NCI-H2081 treated with DMSO at 0.1 percent for 48 hours (cell line): ENCODE measurements at places on chromosomes 11 and 22.

GRCh38 chr11:130728185-130729180 lies 187.8 kb downstream of the SNX19 start:
- DNase-seq, result no peak

- no peak for DNase-seq
Observed at GRCh38 chr11:68374531-68374930, 62.1 kb downstream of the LRP5 start.

- DNase-seq, result no peak
Observed at GRCh38 chr11:62842171-62842741, 2.9 kb upstream of the WDR74 start.

DNA sequence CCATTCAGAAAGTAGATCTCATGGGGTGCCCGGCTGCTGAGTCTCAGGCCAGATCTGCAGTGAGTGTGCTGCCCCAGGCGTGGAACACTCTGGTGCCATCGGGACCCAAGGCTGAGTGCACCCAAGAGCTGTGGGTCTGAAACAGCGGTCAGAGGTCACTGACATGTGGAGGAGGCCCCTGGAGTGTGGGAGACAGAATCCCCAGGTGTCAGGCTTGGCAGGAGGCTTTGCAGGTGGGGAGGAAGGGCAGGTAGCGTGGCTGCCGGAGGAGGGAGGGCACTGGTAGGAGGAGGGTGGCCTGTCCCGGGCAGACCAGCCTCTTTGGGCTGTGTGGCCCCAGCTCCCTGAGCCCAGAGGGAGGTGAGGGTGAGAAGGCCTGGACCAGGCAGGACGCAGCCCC lies 31.7 kb upstream of the KRTAP5-6 start:
- no peak for DNase-seq

DNA sequence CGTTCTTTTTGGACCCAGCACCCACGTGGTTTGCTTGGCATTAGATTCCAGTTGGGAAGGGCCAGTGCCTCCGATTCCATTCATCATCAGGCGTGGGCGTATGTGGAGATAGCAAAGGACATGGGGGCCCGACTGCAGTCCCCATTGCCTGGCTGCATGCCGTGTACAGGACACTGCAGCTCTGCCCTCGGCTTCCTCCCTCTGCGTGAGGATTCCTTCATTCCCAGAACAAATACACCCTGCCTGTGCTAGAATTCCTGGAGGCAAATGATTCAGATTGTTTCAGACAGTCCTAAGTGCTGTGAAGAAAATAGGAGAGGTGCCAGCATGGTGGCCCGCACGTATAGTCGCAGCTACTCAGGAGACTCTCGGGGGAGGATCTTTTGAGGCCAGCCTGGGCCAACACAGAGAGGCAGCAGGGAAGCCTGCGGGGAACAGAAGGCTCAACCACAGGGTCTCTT lies 15.4 kb downstream of the DERL3 start:
- DNase-seq, result no peak

GRCh38 chr11:4903484-4903883 lies at the start of gene OR51A7:
TSS of gene OR51A7 (plus strand) at chr11:4903783. CDS start at chr11:4907370, 3,587 bp downstream.
- DNase-seq, result no peak

DNA sequence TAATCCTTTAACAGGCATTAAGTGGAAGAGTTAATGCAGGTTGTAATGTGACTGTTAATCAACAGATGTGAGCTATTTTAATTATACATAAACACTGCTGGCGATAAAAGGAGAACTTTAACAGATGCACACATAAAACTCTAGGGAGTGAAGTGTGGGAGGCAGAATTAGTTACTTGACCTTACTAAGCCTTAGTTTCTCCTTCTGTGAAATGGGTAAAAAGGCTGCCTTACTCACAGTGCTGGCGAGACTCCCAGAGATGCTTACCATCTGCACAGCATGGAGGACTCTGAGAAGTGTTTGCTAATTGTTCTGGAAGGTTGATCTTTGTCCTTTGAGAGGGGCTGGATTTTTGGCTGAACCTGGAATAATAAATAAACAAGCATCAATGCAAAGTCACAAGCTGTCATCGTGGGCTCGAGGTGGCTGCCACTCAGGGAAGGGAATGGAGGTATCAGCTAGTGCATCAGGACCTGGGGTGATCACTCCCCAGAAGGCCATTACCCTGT lies 58.6 kb upstream of the MPEG1 start:
- DNase-seq, result no peak

DNA sequence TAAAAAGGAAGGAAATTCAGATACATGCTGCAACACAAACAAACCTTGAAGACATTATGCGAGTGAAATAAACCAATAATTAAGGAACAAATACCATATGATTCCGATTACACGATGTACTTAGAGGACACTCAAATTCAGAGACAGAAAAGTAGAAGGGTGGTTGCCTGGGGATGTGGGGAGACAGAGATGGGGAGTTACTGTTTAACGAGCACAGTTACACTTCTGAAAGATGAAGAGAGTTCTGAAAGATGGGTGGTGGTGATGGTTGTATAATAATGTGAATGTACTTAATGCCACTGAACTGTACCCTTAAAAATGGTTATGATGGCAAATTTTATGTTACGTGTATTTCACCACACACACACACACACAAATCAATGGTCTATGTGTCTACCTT lies 14.7 kb downstream of the ZBTB44 start:
- no peak for DNase-seq

- no peak for DNase-seq
Observed at GRCh38 chr11:789943-790342, at the start of gene CEND1. TSS of gene CEND1 (minus strand) at chr11:790090. CDS start at chr11:788576, 1,514 bp downstream.

GRCh38 chr11:88282747-88283515 lies 54.6 kb downstream of the CTSC start:
- DNase-seq, result no peak

DNA sequence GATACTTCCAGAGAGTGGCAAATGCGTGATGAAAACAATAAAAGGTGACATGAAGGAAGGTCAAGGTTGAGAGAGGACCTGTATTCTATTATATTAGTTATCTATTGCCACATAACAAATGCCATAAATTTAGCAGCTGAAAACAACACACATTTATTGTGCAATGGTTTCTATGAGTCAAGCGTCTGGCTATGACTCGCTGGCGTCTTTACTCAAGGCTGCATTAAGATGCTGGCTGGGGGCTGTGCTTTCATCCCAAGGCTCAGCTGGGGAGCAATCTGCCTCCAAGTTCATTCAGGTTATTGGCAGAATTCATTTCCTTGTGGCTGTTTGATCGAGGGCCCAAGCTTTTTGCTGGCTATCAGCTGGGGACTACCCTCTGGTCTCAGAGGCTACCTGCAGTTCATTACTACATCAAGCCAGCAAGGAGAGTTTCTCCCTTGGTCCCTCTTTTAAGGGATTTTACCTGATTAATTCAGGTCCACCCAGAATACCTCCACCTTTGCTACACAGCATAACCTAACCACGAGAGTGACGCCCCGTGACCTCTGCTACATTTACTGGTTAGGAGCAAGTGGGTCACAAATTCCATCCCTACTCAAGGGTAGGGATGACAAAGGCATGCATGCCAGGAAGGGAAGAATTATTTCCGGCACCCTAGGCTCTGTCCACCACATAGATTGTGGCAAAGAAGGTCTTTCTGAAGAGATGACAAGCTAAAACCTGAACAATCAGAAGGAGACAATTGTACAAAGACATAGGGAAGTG lies 549.1 kb downstream of the MN1 start:
- DNase-seq, result no peak

GRCh38 chr11:17905477-17905876 lies 107.4 kb downstream of the SERGEF start:
- no peak for DNase-seq

DNA sequence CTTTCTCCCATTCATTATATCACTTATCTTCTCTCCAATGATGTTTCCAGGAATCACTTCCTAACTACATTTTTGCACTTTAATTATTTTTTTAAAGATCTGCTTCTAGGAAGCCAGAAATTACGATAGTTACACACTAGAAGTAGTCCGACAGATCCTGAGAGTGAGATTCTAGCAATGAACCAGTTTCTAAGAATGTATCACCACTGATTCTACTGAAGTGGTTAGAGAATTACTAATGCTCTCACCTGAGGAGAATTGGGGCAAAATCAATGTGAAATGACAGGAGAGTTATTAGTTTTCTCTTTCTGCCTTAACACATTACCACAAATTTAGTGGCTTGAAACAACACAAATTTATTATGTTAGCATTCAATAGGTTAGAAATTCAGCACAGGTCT lies 241.2 kb downstream of the CASP12 start:
- no peak for DNase-seq

GRCh38 chr11:10476342-10476741 lies 21.3 kb downstream of the AMPD3 start:
- no peak for DNase-seq

GRCh38 chr11:120129570-120129969 lies 8.3 kb downstream of the TRIM29 start:
- no peak for DNase-seq

GRCh38 chr11:77801477-77801876 lies 19.0 kb downstream of the RSF1 start:
- DNase-seq, result no peak

GRCh38 chr22:38240734-38241252 lies 32.0 kb downstream of the TMEM184B start:
- DNase-seq, result no peak

- DNase-seq, result no peak
Observed at GRCh38 chr11:2933375-2934020, 4.3 kb upstream of the PHLDA2 start.

GRCh38 chr11:12275818-12276217 lies 101.6 kb upstream of the PARVA start:
- DNase-seq, result no peak
